ENCODE measurements at places on chromosomes 2 and 18.

DNA sequence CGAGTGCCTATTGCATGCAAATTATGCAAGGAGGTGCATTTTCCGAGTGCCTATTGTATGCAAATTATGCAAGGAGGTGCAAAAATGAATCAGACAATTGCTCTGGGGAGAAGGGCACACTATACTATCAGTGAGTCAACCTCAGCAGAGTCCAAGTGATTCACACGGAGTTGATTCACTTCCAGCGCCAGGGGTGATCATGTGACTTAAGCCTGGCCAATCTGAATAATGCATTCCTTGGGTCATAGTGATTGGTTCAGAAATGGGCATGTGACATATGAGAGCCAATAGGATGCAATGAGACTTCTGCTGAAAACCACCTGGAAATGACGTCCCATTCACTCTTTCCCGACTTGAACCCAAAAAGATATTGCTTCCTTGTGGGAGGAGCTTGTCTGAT, 152.2 kb downstream of the DAW1 start:
- no peak for DNase-seq

DNA sequence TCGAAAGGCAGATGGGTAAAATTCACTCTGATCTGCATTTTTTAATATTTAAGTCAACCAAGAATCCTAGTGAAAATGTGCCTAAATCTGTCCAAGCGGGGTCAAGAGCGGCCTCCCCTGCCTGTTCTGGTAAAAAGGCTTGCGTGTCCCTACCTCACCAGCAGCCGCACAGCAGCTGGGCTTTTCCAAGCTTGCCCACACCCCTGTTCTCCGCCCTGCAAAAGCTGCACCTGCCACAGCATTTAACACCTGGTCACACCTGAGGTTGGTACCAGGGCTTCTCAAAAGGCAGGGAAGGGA, 25.8 kb upstream of the TMEM182 start:
- peak; percentile 50 for DNase-seq

DNA sequence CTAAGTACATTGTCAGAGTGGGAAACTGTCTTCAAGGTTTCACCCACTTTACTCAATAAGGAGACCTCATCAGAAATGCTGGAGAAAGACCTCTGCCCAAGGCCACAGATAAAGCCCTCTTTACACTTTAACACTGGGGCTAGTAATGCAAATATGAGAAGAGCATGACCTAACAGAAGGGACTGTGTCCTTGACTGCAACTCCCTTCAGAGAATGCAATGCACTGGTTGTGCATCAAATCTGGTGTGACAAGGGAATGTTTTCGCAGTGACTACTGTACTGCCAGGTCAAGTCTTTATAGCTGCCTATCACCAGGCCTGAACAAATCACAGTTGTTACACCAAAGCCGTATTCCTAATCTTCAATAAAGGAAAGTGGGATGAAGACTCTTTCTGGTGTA, 28.6 kb downstream of the CDH19 start:
- DNase-seq: no peak

DNA sequence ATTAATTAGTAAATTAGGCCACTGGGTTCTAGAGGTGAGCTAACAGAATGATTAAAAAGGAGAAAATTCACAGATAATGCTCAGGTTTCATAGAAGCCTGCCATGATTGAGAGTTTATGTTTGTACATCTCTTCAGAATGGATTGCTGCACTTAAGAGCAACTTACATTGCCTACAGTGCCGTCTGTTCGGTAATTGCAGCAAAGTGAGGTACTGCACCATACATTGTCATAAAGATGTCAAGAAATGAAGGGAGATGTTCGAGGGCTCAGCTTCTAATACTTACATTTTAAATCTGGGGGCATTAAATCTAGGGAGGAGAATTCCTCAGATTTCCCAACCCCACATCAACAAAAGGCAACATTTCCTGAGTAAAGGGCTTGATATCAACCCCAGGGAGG, 976.2 kb upstream of the FANCL start:
- DNase-seq: no peak

- DNase-seq: no peak
Measured at GRCh38 chr2:234771980-234772732, 179.7 kb upstream of the SH3BP4 start.

DNA sequence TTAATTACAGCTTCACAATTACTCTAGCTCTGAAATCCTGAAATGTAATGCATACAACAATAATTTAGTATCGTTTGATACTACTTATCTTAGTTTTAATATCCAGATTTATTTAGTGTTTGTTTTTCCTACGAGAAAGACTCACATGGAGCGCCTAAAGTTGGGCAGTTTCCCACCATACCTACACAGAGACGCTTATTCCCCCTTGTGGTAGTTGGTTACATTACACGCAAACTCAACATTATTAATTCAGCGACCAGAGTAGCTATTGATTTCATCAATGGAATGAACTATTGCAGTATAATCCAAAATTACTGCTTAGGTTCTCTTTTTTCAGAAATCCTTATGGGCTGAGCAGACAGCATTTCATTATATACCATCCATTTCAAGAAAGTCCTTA, 164.0 kb upstream of the REG3G start:
- peak; percentile 26 for DNase-seq

DNA sequence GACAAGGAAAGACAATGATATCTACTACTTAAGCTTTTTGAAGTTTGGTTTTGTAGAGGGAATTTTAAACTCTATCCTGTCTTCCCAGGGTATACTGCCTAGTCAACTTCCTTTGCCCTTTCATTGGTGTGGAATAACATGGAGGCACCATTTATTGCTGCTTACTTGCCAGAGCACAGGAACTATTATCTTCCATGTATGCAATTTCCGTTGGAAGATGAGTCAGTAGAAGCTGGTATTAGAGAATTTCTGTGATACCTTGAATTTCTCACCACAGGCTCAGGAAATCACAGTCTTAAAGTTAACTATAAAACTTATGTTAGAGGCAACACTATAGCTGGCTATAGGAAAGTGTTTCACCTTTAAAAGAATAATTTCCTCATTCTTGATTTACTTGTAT, 40.9 kb upstream of the RGPD4 start:
- DNase-seq: no peak

- peak; percentile 75 for DNase-seq
Measured at GRCh38 chr2:136378712-136379595, 261.0 kb upstream of the CXCR4 start.

GRCh38 chr2:114688241-114688640, 245.8 kb downstream of the DPP10 start:
- no peak for DNase-seq

- no peak for DNase-seq
Measured at GRCh38 chr18:33034945-33035344, 262.1 kb upstream of the KLHL14 start.

DNA sequence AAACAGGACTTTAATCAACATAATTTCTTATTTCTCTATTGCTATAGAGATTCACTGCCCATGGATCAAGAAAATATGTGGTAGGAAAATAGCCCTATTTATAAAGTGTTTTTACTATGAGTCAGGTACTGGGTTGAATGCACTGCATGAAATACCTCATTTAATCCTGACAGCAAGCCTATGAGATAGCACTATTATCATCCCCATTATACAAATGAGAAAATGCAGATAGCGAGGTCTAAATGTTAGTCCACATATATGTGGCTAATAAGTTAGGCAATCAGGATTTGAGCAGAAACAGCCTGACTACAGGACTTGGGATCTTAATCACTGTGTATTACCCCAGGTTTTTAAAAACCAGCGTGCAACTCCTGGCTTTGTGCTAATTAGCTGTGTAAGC, 8.5 kb upstream of the LYPD1 start:
- no peak for DNase-seq
